ENCODE measurements at places on chromosomes 16 and 17.
A peak's percentile ranks its signal among the peaks of the same experiment; 100 is the strongest.

- no peaks in the 10 kb centered on the region for H3K27me3 ChIP-seq
- DNase-seq, result no peak
- H3K4me1 ChIP-seq, result no peaks in the 10 kb centered on the region
- no peak within 1 kb of the TSS for H3K4me3 ChIP-seq
- no peaks in the 10 kb centered on the region for H3K36me3 ChIP-seq
Measured at GRCh38 chr17:7428557-7428956, at the start of gene SPEM3. TSS of gene SPEM3 (plus strand) at chr17:7428857. CDS start at chr17:7428903, 46 bp downstream.

GRCh38 chr16:11712122-11712521 is 30.5 kb downstream of the TXNDC11 start:
- no peak overlapping the region for H3K27ac ChIP-seq
- H3K4me3 ChIP-seq, result no peak overlapping the region
- H3K27me3 ChIP-seq, result no peaks in the 10 kb centered on the region
- H3K36me3 ChIP-seq, result peaks cover 49% of the 10 kb centered on the region

DNA sequence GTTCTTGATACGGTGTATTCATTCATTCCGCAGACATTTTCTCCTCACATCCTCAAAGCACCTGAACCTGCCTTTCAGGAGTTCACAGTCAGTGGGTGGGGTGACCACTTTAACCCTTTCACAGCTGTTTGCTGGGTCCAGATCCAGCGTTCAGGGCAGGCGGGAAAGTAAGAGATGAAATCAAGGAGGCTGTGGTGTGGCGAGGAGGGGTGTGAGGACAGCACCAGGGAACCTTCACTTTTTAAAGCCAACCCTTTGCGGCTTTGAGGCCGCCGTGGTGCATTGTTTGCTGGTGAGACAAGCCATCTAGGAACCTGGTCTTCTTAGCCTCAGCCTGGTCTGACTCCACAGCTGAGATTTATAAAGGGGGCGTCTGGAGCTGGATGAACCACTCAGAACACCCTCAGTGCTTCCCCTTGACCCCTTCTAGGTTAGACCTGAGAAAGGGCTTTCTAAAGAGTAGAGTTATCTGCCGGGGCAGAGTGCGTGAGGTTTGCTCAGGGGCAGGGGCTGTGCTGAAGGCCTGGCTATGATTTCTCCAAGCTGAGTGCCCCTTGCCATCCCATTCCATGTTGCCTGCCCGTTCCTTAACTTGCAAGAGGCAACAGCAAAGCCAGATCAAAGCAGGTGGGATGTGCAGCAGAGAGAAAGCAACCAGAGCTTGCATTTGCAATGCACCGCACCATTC is 933 bp downstream of the CCR7 start:
- H3K36me3 ChIP-seq, result no peaks in the 10 kb centered on the region
- peaks cover 6% of the 10 kb centered on the region for H3K27me3 ChIP-seq
- H3K4me1 ChIP-seq, result peaks cover 7% of the 10 kb centered on the region
- no peak overlapping the region for H3K27ac ChIP-seq
- no peak overlapping the region for H3K4me3 ChIP-seq

GRCh38 chr17:75771334-75772281 is 6.6 kb upstream of the GALK1 start:
- DNase-seq, result no peak
- H3K36me3 ChIP-seq, result no peaks in the 10 kb centered on the region
- H3K4me3 ChIP-seq, result no peak overlapping the region
- no peaks in the 10 kb centered on the region for H3K27me3 ChIP-seq
- no peaks in the 10 kb centered on the region for H3K4me1 ChIP-seq

- H3K4me3 ChIP-seq, result no peak overlapping the region
- H3K36me3 ChIP-seq, result no peaks in the 10 kb centered on the region
- no peak overlapping the region for H3K27ac ChIP-seq
- H3K27me3 ChIP-seq, result no peaks in the 10 kb centered on the region
Measured at GRCh38 chr16:2838928-2839327, 8.8 kb downstream of the ZG16B start.

DNA sequence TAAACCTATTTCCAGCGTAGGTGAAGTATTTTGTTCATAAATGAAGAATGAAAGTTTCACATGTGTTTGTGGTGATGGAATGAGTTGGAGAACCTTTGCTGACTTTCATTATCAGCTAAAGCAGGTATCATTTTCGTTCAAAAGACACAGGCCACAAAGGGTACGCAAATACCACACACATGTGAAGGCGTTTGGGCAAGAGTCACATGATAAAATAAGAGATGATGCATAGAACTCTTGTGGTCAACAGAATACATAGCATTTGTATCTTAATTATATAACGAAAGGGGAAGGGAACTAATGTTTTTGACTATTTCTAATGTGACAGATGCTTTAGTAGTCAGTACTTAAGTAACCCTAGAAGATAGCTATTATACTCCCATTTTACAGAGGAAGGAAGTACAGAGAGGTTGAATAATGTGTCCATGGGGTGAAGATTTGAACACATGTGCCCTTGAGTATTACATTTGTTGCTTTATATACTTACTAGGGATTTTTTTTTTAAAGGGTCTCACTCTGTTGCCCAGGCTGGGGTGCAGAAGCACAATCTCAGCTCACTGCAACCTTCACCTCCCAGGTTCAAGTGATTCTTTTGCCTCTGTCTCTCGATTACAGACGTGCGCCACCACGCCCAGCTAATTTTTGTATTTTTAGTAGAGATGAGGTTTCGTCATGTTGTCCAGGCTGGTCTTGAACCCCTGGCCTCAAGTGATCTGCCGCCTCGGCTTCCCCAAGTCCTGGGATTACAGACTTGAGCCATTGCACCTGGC is 4.8 kb downstream of the RPA1 start:
- DNase-seq, result peak; percentile 46
- peaks cover 19% of the 10 kb centered on the region for H3K36me3 ChIP-seq
- H3K27ac ChIP-seq, result peak overlapping the region; percentile 60
- no peak overlapping the region for H3K4me3 ChIP-seq
- peaks cover 34% of the 10 kb centered on the region for H3K4me1 ChIP-seq

GRCh38 chr16:50668368-50669008 is 12.6 kb downstream of the SNX20 start:
- H3K36me3 ChIP-seq, result peaks cover 3% of the 10 kb centered on the region
- H3K4me1 ChIP-seq, result no peaks in the 10 kb centered on the region
- H3K27me3 ChIP-seq, result no peaks in the 10 kb centered on the region
- H3K4me3 ChIP-seq, result no peak overlapping the region
- no peak overlapping the region for H3K27ac ChIP-seq

- peak overlapping the region; percentile 91 for H3K27ac ChIP-seq
- DNase-seq, result no peak
- H3K27me3 ChIP-seq, result no peaks in the 10 kb centered on the region
- H3K36me3 ChIP-seq, result peaks cover 4% of the 10 kb centered on the region
- peaks cover 39% of the 10 kb centered on the region for H3K4me1 ChIP-seq
Measured at GRCh38 chr17:29930409-29931010, 482 bp upstream of the SSH2 start.

- H3K27ac ChIP-seq, result no peak overlapping the region
- no peak overlapping the region for H3K4me3 ChIP-seq
- no peaks in the 10 kb centered on the region for H3K27me3 ChIP-seq
- peaks cover 5% of the 10 kb centered on the region for H3K4me1 ChIP-seq
- DNase-seq, result no peak
Measured at GRCh38 chr16:85173981-85174751, 61.9 kb upstream of the CIBAR2 start.

DNA sequence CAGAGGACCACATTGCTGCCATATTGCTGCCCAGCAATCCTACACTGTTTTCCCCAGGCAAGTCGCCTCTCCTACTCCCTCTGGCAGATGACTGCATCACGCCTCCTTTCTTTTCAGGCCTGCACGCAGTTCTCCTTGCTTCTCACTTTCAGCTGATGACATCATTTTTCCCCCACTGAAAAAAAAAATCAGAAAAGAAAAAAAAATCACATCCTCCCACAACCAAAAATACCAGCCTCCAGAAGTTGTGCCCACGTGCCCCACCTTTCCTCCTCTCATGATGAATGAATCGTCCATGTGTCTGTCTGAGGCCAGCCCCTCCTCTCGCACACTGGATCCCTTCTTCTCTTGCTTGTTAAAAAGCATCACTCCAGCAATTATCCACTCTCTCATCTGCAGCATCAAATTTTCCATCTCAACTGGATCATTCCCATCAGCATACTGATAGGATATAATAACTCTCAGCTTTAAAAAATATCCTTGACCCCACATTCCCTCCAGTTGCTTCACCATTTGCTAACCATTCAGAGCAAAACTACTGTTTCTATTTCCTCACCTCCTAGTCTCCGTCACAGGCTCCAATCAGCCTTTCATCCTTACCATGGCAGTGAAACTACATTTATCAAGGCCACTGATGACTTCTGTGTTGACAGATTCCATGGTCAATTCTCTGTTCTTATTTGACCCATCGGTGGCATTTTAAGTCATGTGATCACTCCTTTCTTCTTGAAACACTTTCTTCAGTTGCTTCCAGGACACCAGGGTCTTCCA is 30.1 kb upstream of the DYNLL2 start:
- H3K4me3 ChIP-seq, result no peak overlapping the region
- H3K27ac ChIP-seq, result no peak overlapping the region
- no peak for DNase-seq
- H3K27me3 ChIP-seq, result peaks cover 3% of the 10 kb centered on the region
- H3K4me1 ChIP-seq, result no peaks in the 10 kb centered on the region
- no peaks in the 10 kb centered on the region for H3K36me3 ChIP-seq

- H3K27me3 ChIP-seq, result no peaks in the 10 kb centered on the region
- no peak for DNase-seq
- H3K4me1 ChIP-seq, result no peaks in the 10 kb centered on the region
- H3K36me3 ChIP-seq, result no peaks in the 10 kb centered on the region
Measured at GRCh38 chr17:1331708-1332107, 52.2 kb downstream of the TRARG1 start.

DNA sequence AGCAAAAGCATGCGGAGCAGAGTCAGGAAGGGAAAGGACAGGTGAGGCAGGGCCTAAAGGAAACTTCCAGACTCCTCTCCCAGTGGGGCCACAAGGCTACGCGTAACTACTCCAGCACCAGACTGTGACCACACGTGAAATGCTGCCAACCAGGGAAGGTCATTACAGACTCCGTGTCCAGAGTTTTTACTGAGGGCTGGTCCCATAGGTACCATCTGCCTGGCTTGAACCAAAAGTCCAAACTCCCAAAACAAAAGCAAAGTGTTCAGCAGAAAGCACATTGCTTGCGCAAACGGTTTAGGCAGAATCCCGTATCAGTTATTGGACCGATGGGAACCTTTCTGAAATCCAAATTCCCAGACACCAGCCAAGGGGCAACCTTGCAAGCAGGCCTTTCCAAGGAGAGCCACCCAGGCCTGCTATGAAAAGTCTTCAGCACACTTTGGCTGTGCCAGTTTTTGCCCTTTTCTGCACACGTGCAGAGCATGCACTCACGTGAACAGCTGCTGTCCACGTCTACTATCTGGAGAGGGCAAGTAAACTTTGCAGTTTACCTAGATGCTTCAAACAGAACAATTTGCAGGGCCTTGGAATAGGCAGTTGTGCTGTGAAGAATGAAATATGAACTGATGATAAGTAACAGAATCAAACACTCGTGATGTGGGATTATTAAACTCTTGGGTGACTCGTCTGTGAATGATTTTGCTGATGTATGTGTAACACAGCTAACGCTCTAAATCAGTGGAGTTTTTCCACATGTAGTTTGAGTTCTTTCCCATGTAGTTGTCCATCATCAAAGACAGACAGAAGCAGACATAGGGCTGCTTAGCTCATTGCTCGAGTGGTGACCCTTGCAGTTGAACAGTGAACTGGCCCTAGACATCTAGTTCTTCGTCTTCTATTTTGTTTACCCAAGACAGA is 58.1 kb upstream of the CRISPLD2 start:
- no peaks in the 10 kb centered on the region for H3K4me1 ChIP-seq
- no peak overlapping the region for H3K27ac ChIP-seq
- no peak for DNase-seq
- H3K36me3 ChIP-seq, result peaks cover 45% of the 10 kb centered on the region
- no peaks in the 10 kb centered on the region for H3K27me3 ChIP-seq

DNA sequence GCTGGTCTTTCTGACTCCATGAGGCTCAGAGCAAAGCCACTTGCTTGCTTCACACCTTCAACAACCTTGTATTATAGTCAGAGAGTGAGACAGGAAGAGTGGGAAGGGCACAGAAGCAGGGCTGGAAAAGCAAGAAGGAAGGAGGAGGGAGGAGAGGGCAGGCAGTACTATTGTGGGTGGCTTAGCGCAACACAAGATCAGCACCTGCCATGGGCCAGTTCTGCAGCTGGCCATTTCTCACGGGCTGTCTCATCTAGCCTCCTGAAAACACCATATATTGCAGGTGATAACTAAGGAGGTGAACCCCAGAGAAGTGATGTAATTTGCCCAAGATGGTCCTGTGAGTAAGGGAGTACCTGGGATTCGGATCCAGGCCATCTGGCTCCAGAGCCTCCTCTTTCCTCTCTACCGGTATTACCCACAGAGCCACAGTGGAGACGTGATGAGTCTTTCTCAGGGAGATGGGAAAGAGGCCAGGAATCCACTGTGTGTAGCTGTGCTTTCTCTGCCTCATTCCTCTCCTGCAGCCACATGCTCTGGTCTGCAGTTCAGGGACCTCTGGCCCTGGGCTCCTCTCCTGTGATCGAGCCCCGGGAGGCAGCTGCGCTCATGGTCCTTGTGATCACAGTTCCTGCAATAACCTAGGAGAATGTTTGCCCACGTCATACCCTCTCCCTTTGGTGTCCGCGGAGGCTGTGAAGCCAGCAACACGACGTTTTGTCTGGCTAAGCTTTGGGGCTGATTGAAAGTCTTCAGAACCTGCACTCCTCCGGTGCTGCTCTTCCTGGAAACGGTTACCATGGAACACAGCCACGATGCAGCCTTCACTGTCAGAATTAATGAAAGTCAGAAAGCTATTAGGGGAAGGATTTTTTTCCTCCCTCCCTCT is 178.1 kb upstream of the CCL2 start:
- H3K4me3 ChIP-seq, result no peak overlapping the region
- no peaks in the 10 kb centered on the region for H3K36me3 ChIP-seq
- DNase-seq, result no peak
- no peak overlapping the region for H3K27ac ChIP-seq
- no peaks in the 10 kb centered on the region for H3K4me1 ChIP-seq

DNA sequence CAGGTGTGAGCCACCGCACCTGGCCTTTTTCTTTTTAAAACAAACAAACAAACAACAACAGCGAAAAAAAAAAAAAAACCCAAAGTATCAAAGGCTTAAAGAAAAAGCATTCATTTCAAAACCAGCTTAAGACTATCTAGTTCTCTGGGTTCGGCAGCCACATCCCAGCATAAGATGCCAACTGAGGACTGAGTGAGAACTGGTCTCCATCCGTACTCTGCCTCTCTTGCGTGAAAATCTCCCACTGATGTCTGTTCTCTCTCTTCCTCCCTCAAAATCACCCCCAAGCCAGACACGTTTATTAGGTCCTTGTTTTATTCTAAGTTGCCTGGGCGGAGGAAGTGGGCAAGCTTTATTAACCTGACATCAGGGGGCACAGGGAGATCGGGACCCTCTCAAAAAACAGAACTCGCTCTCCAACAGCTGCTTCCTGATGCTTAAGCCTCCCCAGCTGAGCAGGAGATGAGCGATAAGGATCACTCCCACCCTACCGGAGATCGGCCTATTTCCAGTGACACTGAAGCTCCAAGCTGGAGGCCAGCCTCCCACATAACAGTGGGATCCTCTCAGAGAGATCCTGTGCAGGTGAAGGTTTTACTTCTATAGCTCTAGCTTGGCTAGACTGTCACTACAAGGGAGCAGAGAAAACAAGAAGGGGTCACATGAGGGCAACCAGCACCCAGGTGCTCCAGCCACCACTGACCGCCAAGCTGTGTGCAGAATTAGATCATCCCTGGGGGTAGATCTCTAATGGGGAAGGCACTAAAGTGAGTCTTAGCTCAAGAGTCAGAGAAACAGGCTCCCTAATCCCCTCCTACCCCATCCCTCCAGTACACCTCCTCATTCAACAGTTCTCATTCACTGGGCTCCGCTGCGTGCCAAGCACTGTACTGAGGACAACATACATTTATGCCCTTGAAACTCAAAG is 13.6 kb downstream of the CDC42EP4 start:
- DNase-seq, result no peak
- no peaks in the 10 kb centered on the region for H3K36me3 ChIP-seq
- no peaks in the 10 kb centered on the region for H3K27me3 ChIP-seq
- H3K4me3 ChIP-seq, result no peak overlapping the region

Data from Karpas-422 (cell line).